Thymus (tissue), 14 donors: ENCODE measurements at places on chromosomes 2 and 18. TPM values are rescaled to one million over a fixed set of nuclear protein-coding genes. Genes with fewer than 3 reads are reported as not detected.

GRCh38 chr18:78595453-78595852 lies 384.2 kb upstream of the SALL3 start:
- DNase-seq: no peak
- H3K36me3 ChIP-seq: no peaks in the 10 kb centered on the region
- no peak overlapping the region for H3K4me3 ChIP-seq
- H3K4me1 ChIP-seq: no peaks in the 10 kb centered on the region

GRCh38 chr2:164887434-164888144 lies 46.0 kb upstream of the COBLL1 start:
- H3K27ac ChIP-seq: no peak overlapping the region
- H3K36me3 ChIP-seq: no peaks in the 10 kb centered on the region
- no peak for DNase-seq
- H3K27me3 ChIP-seq: no peaks in the 10 kb centered on the region
- H3K4me3 ChIP-seq: no peak overlapping the region

- no peaks in the 10 kb centered on the region for H3K36me3 ChIP-seq
- H3K4me1 ChIP-seq: no peaks in the 10 kb centered on the region
- H3K27ac ChIP-seq: no peak overlapping the region
- peaks cover 5% of the 10 kb centered on the region for H3K27me3 ChIP-seq
- H3K4me3 ChIP-seq: no peak overlapping the region
Measured at GRCh38 chr2:239008004-239008403, 160.1 kb downstream of the TWIST2 start.

- H3K4me1 ChIP-seq: peaks cover 3% of the 10 kb centered on the region
- peaks cover 9% of the 10 kb centered on the region for H3K36me3 ChIP-seq
- H3K27me3 ChIP-seq: no peaks in the 10 kb centered on the region
Measured at GRCh38 chr2:168091986-168092385, 155.4 kb downstream of the STK39 start.

DNA sequence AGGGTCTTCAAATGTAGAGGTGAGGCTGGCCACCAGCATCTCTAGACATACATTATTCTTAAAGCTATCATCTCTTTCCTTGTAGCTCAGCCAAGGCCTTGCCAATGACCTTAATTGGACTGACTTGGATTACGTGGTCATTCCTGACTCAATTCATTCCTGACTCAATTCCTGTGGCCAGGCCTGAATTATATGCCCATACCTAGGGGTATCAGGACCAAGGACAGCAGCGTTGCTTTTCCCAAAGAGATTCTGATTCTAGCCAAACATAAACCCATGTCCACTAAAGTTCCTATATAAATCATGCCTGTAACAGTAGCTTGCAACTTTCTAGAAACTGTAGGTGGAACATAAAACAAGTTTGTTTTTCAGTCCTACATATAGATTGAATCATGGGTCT lies 231.7 kb downstream of the ARL6IP6 start:
- H3K4me1 ChIP-seq: no peaks in the 10 kb centered on the region
- no peak overlapping the region for H3K27ac ChIP-seq
- no peaks in the 10 kb centered on the region for H3K27me3 ChIP-seq
- no peaks in the 10 kb centered on the region for H3K36me3 ChIP-seq

COLEC12 gene
- 5.6 TPM for total RNA-seq

SULT1C3 gene
- total RNA-seq: not detected

KCNF1 gene
- 0.57 TPM for total RNA-seq

MC4R gene
- 0.33 TPM for total RNA-seq

DNA sequence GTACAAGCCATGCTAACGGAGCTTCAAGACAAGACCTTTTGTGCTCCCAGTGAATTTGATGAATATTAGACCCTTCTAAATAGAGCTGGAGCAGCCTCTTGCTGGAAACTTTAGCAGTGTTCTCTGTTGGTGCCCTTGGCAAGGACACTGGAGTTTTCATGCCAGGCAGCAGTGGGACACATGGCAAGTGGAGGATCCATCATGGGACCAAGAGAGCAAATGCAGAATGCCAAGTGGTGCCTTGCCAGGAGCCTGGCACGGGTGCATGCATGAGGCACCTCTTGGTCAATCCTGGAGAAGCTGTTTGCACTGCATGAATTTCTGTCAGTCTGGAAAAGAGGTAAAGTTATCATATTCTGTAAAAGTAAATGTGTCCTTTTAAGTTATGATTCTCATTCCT lies 59.1 kb downstream of the NETO1 start:
- DNase-seq: no peak
- no peaks in the 10 kb centered on the region for H3K36me3 ChIP-seq
- no peak overlapping the region for H3K27ac ChIP-seq

CXCR2 gene
- 0.38 TPM for total RNA-seq

- H3K27me3 ChIP-seq: no peaks in the 10 kb centered on the region
- H3K4me3 ChIP-seq: no peak overlapping the region
- no peak overlapping the region for H3K27ac ChIP-seq
- DNase-seq: no peak
Measured at GRCh38 chr2:231565887-231566594, 26.6 kb upstream of the TEX44 start.

DNA sequence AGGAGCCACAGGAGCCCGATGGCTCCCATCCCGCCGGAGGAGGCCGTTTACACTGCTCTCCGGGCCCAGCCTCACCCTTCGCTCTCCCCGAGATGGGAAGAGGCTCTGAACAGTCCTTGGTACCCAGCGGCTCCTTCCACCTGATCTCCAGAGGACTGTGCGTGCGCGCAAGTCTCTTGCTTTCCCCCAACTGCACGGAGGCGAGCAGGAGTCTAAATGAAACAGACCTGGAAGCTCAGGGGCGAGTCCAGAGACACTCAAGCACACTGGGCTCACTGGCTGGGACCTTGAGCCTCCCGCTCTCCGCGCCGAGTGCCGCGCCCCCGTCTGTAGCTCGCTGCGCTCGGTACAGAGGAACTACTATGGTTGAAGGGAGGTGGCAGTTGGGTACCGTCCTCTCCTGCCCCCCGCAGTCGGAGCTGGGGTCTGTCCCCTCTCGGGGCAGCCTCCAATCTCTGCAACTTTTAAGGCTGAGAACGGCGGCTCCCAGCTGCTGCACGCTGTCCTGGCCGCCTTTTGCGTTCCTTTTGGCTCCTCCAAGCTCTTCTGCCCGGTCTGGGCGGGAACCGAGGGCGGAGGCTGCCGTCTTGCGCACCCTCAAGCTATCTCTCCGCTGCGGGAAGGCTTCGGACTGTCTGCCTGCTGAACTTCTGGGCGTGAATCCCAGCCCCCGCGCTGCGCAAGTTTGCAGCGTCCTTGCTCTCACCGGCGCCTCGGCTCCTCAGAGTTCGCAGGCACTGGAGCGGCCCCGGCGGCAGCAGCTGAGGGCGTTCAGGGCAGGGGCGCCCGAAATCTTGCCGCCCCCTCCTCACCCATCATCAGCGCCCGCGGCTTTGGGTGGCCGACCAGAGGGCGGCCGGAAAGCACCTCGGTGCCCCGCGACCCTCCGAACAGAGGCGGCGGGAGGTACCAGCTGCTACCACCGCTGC lies 491 bp downstream of the ALK start:
- no peak overlapping the region for H3K4me3 ChIP-seq
- H3K4me1 ChIP-seq: peaks cover 10% of the 10 kb centered on the region
- H3K36me3 ChIP-seq: no peaks in the 10 kb centered on the region
- DNase-seq: no peak

GRCh38 chr18:63604791-63605567 lies 17.8 kb downstream of the SERPINB13 start:
- DNase-seq: no peak
- no peaks in the 10 kb centered on the region for H3K27me3 ChIP-seq
- no peaks in the 10 kb centered on the region for H3K36me3 ChIP-seq
- H3K4me3 ChIP-seq: no peak overlapping the region

- H3K27ac ChIP-seq: no peak overlapping the region
- no peak for DNase-seq
- H3K27me3 ChIP-seq: no peaks in the 10 kb centered on the region
Measured at GRCh38 chr2:127361929-127362885, 25.6 kb downstream of the MAP3K2 start.

RAD51AP2 gene
- not detected for total RNA-seq

DNA sequence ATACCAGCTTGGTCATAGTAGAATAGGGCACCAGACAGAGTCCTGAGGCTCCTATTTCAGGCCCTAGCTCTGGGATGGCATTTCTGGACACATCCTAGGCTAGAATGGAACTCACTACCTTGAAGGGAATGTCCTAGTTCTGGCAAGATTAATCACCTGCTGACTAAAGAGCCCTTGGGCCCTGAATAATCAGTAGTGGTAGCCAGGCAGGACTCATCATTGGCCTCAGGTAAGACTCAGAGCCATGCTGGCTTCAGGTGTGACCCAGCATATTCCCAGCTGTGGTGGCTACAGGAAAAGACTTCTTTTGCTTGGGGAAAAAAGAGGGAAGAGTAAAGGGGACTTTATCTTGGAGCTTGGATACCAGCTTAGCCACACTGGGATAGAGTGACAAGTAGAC lies 131.0 kb upstream of the SRD5A2 start:
- H3K27ac ChIP-seq: no peak overlapping the region
- H3K4me3 ChIP-seq: no peak overlapping the region
- H3K4me1 ChIP-seq: no peaks in the 10 kb centered on the region
- H3K36me3 ChIP-seq: no peaks in the 10 kb centered on the region
- no peaks in the 10 kb centered on the region for H3K27me3 ChIP-seq
- DNase-seq: no peak

C18orf54 gene
- total RNA-seq: 3.5 TPM

GRCh38 chr18:35084494-35085449 lies 43.6 kb downstream of the MAPRE2 start:
- H3K36me3 ChIP-seq: peaks cover 8% of the 10 kb centered on the region
- H3K4me3 ChIP-seq: no peak overlapping the region
- H3K27me3 ChIP-seq: no peaks in the 10 kb centered on the region
- no peak for DNase-seq

PLEKHA3 gene
- 8.4 TPM for total RNA-seq

GRCh38 chr2:187349326-187349944 lies 98.6 kb downstream of the CALCRL start:
- no peak for DNase-seq
- H3K27me3 ChIP-seq: no peaks in the 10 kb centered on the region
- no peaks in the 10 kb centered on the region for H3K36me3 ChIP-seq
- no peaks in the 10 kb centered on the region for H3K4me1 ChIP-seq
- H3K4me3 ChIP-seq: no peak overlapping the region
- H3K27ac ChIP-seq: no peak overlapping the region

CDKL4 gene
- 0.99 TPM for total RNA-seq

C2orf68 gene
- 27.0 TPM for total RNA-seq

DNA sequence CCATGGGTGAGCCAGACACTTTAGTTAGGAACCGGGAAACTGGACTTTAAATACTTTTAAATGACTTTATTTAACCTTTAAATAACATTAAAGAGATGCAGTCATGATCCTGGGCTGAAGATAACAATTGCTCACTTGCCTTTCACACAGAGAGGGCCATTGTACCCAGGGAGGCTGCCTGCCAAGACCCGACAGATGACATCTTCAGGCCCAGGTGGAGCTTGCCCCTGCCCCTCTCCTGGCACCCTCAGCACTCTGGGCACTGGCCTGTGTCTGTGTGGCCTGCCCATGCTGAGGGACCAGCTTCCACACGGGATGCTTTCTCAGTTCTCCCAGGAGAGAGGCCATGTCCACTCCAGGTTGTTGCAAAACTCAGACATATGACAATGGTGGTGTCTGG lies 216.4 kb upstream of the MYT1L start:
- no peak for DNase-seq
- no peaks in the 10 kb centered on the region for H3K36me3 ChIP-seq
- H3K27me3 ChIP-seq: no peaks in the 10 kb centered on the region
- no peak overlapping the region for H3K4me3 ChIP-seq
- no peaks in the 10 kb centered on the region for H3K4me1 ChIP-seq
- no peak overlapping the region for H3K27ac ChIP-seq

DNA sequence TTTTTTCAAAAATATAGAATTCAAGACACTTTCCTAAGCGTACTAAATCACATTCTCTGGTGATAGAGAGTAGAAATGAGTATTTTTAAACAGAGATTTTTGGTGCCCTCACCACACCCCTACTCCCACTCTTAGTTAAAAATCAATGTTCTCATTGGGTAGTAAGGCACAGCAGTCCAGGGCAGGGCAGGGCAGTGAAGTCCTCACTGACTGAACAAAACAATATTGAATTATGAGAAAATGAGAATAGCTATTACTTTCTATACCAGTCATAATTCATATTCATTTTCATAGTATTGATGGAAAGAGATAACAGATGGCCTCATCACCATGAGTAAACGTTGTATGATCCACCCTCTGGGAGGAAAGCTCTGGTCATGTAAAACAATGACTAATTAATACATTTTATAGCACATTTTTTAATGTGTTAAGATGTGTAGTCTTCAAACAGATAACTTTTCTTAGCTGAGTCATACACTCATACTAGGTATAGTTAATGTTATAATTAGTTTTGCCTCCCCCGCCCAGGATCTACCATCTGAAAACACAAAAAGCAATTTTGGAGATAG lies 686.1 kb downstream of the KCNJ3 start:
- no peak overlapping the region for H3K4me3 ChIP-seq
- no peaks in the 10 kb centered on the region for H3K36me3 ChIP-seq
- H3K27me3 ChIP-seq: no peaks in the 10 kb centered on the region
- no peak for DNase-seq

DNA sequence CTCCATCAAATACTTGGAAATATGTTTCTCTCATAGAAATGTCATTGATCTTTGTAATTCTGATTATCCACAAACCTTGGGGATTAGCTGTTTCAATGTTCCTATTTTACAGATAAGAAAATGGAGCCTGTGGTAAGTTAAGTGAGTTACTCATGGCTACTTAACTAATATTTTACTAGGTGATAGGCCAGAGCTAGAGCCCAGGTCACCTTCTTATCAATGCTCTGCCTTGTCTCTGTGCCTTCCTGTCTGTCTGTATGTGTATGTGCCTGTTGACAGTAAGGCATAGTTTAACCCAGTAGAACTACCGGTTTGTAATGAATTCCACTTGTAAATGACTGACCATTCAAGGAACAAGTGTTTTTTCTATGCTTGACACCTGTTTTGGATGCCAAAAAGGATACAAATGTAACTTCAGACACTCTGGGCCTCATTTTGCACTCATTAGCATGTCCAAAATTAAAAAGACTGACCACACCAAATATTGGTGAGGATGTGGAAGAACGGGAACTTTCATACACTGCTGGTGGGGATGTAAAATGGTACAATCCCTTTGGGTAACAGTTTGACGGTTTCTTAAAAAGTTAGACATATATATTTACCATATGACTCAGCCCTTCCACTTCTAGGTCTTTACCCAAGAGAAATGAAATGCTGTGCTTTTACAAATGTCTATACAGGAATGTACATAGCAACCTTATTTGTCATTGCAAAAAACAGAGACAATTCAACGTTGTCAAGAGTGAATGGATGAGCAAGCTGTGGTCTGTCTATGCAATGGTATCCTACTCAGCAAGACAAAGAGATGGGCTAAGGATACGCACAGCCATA lies 19.6 kb upstream of the IL1A start:
- H3K4me1 ChIP-seq: no peaks in the 10 kb centered on the region
- no peaks in the 10 kb centered on the region for H3K27me3 ChIP-seq
- no peak overlapping the region for H3K27ac ChIP-seq
- no peak overlapping the region for H3K4me3 ChIP-seq

GRCh38 chr18:67621906-67622305 lies 105.4 kb upstream of the DSEL start:
- no peaks in the 10 kb centered on the region for H3K4me1 ChIP-seq
- H3K27me3 ChIP-seq: no peaks in the 10 kb centered on the region
- no peak overlapping the region for H3K27ac ChIP-seq

GRCh38 chr2:105746177-105747080 lies 1.7 kb downstream of the NCK2 start:
- DNase-seq: no peak
- no peaks in the 10 kb centered on the region for H3K27me3 ChIP-seq
- peaks cover 11% of the 10 kb centered on the region for H3K4me1 ChIP-seq
- H3K27ac ChIP-seq: peak overlapping the region; percentile 87
- peak overlapping the region; percentile 68 for H3K4me3 ChIP-seq

- H3K27me3 ChIP-seq: peaks cover 7% of the 10 kb centered on the region
- H3K36me3 ChIP-seq: no peaks in the 10 kb centered on the region
- no peak for DNase-seq
- peak overlapping the region; percentile 25 for H3K4me3 ChIP-seq
- H3K4me1 ChIP-seq: peaks cover 10% of the 10 kb centered on the region
Measured at GRCh38 chr18:10131460-10132395, 217.9 kb downstream of the VAPA start.

MROH2A gene
- 0.71 TPM for total RNA-seq
